ENCODE measurements at places on chromosomes 16 and 17.

GRCh38 chr17:51189162-51189561, 23.0 kb downstream of the NME2 start:
- DNase-seq: no peak

- no peak for DNase-seq
These were observed 15.1 kb upstream of the GLG1 start for GRCh38 chr16:74622005-74622404.

DNA sequence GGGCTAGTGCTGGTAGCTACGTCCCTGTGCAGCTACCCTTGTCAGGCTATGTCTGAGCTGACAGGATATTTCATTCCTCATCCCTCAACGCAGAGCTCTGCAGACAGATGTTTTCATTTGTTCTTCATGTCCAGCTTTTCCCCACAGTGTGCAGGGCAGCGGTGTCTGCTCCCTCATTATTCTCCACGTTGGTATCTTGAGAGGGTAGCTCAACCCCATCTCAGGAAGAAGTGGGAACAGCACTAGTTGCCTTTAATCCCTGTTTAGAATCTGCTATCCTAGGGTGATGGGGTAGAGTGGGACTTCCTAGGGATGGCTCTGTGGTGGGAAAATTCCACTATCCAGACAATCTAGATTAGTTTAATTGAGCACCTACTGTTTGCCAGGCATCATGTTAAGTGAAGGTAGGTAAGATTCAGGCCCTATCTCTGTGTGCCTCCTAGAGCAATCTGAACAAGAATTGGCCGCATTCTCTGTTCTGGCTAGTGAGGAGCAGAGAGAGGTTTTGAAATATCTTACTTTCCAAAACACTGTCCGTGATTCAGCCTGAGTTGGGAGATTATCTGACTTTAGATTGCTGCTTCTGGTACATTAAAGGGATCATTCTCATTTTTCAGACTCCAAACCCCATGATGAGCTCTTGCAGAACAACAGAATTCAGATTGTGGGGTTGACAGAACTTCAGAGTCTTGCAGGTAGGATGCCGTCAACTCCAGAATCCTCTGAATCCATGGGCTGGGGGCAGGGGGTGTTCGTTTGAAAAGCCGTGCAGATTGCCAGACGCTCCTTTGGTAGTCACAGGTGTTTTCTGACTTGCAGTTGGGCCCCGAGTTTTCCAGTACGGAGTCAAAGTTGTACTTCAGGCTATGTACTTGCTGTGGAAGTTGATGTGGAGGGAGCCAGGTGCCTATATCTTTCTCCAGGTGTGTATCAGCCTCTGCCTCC, 963 bp downstream of the ALG1 start:
- no peak for DNase-seq

DNA sequence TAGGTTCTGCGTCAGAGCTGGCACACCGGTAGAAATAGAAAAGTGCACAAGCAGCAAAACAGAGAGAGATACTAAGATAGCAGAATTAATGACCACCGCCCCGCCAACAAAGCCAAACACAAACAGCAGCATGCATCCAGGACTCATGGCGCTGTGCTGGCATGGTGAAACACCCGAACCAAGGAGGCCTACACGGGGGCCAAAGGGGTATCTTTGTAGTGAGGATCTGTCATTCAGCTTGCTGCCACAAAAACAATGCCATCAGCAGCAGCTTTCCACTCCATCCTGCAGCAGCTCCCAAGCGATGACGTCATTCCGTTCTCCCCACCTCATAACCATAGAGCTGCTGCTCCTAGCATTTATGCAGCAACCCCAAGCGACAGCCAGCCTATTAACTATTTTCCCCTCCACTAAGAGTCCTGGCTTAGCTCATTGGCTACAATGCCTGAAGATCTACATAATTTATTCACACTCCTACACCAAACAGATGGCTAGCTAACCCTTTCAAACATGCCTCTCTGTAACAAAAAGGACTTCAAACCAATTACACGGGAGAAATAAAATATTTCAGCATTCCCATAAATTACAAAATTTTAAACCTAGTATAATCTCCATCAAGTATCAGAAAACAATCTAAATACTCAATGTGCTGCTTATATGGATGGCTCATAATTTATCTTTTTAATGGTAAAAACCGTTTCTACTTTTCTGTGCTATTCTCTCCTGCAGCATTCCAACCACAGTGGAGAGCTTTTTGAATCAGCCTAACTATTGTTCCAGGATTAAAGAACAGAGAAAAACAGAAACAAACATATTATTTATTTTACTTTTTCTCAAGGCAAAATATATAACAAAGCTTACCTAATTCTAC, 73.9 kb downstream of the SPAG9 start:
- peak; percentile 66 for DNase-seq

DNA sequence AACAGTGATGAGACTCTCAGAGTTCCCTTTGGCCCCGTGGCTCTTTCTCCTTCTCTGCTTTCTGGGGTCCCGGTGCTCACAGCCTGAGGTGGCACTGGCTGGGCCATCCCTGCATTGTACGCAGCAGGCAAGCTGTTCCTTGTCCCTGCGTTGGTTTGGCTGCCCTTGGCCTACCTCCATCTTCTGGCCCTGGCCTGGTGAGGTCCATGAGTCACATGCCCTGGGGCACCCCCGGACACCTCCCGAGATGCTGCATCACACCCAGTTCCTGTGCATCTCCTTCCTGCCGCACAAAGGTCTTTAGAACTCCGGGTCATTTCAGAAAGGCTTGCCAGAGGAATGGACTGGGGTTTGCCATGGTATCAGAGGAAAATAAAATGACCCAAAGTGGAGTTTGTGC, 9.5 kb downstream of the SULT1A2 start:
- no peak for DNase-seq

DNA sequence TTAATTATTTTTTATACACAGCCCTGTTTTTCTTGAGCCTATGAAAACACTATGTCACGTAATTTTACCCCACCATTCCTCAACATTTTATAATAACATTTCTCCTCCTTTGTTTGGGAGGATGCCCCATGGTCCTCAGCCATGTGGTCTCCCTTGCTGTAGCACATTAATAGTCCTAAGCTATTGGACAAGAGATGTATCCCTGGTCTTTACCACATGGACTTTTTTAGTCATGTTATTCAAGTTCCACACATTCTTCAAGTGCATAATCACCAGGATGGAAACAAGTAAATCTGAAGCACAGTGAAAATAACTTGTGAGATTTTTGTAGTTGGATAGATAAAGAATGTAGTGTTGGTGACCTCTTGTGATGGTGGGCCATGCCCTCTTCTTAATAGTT, 2.0 kb upstream of the KRTAP2-3 start:
- no peak for DNase-seq

- no peak for DNase-seq
These were observed 393.5 kb downstream of the UTP18 start for GRCh38 chr17:51653878-51654277.

DNA sequence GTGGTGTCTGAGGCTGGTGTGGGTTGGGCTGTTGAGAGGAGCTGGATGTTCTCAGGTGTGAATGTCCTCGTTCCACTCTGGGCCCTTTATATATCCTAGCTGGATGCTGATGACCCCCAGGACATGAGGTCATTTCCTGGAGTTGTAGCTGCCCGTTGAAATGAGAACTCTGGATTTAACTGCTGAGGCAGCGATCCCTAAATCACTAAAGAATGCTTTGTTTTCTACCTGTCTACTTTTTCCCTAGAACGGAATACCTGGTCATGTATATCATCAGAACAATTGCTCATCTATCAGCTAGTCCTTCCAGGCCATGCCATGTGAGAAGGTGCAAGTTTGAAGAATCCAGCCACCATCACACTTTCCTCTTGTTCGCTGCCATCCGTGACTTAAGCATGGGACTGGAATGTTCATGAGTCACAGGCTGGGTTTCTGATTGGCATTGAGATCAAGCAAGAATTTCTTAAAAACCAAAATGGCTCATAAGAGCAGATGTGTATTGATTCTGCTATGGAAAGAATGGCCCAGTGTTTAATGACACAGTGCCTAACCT, at the start of gene KRTAP2-3:
TSS of gene KRTAP2-3 (minus strand) at position 63 of the 553 bp plus-strand sequence. CDS start 64 bp downstream, outside the sequence.
- no peak for DNase-seq

GRCh38 chr17:77313831-77314230, 173.1 kb downstream of the SEC14L1 start:
- DNase-seq: no peak

DNA sequence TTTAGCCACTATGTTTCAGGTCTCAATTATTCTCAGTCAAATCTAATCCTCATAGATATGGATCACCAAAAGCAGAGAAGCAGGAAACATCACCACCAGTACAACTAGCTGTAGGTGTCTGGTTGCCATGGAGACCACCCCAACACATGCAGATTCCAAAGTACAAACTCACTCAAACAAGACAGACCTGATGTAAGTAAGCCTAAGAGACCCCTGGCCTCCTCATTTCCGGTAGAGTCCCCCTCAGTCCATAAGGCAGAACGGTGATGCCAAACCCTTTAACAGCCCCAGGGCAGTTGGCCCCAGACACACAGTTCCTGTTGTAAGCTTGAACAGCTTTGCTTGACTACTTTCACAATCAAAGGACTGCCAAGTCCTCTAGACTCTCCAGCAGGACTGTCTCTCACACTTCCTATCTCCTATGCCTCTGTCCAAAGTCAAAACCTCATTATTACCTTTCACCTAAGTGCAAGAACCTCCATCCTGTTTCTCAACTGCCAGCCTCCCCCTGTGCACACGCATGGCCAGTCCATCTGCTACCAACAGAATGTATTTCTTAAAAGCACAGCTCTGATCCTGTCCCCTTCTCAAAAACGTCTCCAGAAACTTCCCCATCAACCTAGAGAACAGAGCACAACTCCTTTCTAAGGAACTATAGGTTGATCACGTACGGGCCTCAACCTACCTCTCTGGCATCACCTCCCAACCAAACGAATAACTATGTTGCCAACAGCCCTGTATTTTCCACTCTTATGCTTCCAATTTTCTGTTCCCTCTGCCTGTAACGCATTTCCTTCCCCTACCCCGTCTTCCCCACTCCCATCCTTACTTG, 23.9 kb downstream of the SLC39A11 start:
- no peak for DNase-seq

DNA sequence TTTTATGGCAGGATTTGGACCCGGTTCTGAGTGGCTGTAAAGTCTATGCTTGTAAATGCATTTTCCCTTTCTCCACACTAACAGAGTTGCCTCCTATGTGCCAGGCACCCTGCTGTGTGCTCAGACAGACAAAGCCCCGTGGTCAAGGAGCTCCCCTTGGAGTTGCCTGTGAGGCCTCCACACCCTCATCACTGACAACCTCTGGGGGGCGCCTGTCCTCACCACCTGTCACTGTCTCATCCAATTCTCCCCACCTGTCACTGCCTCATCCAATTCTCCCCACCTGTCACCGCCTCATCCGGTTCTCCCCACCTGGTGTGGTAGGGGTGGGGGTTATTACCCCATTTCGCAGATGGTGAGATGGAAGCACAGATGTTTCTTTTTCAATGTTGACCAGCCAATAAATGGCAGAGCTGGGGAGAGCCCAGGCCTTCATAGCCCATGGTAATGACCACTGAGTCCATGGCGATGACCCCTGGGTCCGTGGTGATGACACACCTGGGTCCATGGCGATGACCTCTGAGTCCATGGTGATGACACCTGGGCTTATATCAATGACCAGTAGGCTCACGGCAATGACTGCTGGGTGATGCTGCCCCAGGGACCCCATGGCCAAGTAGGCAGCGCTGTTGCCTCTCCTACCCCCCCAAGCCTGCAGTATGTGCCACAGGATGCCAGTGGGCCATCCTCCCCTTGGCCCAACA, 150.1 kb downstream of the IRF8 start:
- DNase-seq: no peak

GRCh38 chr17:59172436-59173004, 17.0 kb downstream of the PRR11 start:
- no peak for DNase-seq

- no peak for DNase-seq
These were observed 71.0 kb upstream of the ATF7IP2 start for GRCh38 chr16:10314811-10315210.

DNA sequence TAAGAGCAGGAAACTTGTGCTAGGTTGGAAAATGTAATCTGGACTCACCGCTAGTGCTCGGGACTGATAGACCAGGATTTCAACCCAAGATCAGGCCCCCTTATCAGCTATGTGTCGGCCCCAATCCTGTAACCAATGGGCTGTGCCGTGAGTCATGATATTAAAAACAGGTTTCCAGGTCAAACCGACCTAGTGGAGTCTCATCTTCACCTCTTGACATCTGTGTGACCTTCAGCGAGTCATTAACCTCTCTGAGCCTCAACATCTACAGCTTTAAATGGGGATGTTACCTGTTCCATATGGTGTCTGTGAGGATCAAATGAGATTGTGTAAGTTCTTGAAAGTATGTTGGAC, 512 bp downstream of the PMM2 start:
- DNase-seq: no peak

- DNase-seq: no peak
These were observed 25.0 kb downstream of the CRISPLD2 start for GRCh38 chr16:84844559-84845495.

DNA sequence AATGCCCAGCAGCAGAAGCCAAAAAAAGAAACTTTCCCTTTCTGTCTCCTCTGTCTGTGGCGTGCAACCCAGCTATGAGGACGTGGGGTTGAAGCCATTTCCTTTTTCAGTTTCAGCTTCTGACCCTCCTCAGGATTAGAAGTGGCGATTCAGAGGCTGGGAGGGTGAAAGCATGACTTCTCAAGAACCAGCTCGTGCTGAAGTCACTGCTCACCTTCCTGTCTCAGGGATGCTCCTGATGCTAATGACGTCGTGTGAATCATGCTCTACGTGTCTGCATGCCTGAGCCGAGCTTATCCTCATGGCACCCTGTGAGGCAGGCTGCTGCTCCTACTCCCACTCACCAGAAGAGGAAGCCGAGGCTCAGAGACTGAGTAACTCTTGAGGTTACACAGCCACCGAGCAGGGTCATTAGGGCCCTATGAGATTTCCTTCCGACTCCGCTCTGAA, 5.7 kb upstream of the LPO start:
- no peak for DNase-seq

DNA sequence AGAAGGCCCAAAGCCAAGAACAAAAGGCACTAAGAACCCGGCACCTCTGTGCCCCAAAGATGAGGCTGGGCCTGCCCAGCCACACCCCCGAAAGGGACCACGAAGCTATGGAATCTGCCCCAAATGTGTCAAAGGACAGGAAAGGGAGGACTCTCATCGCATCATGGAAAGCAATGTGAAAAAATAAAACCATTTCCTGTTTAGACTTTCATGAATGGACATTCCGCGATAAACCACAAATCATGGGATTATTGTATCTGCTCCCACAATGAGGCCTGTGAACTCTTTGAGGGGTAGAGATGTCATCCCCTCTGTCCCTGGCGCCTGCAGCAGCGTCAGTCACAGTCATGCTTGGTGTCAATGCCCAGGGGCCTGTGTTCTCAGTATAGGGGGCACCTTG, 135.0 kb downstream of the COPRS start:
- no peak for DNase-seq

GRCh38 chr16:49733313-49734009, 122.5 kb downstream of the ZNF423 start:
- DNase-seq: no peak

DNA sequence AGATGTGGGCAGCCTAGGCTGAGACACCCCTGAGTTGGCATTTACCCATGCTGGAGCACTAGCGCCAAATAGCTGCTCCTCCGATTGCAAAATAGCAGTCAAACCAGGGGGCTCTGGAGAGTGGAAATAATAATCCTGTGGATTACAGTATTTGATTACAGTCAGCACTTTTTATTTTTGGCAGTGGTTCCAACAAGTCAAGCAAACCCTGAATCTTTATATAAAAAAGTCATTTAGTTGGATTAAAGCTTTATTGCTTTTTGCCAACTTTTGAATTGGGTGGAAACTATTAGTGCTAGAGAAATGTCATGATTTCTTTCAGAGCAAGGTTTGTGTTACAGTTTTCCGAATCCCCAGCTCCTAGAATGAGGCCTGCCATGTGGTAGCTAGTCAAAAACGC, 99.3 kb upstream of the FAM20A start:
- DNase-seq: no peak

GRCh38 chr16:53372992-53373871, 61.0 kb upstream of the RBL2 start:
- peak; percentile 36 for DNase-seq

Data from heart left ventricle (tissue), 16 donors.